ENCODE measurements at places on chromosomes 3 and 15. TPM values are rescaled to one million over a fixed set of nuclear protein-coding genes. Genes with fewer than 3 reads are reported as not detected.

- DNase-seq = no peak
These were observed 57.2 kb upstream of the TOPAZ1 start for GRCh38 chr3:44184319-44184953.

- no peak for DNase-seq
These were observed 53.6 kb upstream of the UBE2E1 start for GRCh38 chr3:23752126-23752525.

DNA sequence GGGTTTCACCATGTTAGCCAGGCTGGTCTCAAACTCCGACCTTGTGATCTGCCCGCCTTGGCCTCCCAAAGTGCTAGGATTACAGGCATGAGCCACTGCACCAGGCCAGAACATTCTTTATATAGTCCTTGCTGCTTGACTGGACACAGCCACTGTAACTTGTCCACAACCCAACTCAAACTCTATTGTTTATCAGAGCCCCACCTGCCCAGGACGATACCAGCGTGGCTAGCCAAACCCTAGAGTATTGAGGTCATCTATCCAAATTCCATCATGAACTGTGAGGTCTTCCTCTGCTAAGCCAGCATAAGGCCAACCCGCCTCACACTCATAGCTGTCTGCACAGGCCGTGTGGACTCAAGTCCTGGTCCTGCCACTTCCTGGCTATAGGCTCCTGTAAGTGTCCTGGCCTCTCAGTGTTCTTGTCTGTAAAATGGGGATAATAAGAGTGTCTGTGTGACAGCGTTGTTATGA lies 63.9 kb downstream of the DAPK2 start:
- no peak for DNase-seq

DNA sequence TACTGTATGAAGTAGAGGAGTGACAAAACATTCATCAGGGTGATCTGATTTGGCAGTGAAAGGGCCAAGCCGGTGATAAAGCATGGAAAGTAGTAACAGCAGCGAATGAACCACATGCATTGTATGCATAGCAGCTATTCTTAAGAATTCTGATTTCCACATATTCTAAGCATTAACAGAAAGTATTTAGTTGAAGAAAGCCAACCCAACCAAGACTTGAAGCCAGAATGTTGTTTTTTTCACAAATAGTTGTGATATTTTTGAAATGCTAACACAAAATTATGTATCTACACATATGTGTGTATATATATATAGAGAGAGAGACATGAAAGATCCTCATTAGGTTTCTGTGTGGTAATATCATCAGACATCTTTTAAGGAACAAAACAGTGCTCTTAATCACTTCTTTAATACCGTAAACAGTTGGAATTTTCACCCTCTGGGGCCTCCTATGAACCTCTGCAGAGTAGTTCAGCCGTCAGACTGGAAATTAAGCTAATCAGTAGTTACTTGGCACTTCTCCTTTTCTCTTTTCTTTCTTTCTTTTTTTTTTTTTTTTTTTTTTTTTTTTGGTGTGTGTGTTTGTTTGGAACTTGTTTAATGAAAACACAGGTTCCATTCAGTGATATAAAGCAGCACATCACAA lies 139.6 kb downstream of the CMSS1 start:
- DNase-seq = no peak

- DNase-seq = no peak
These were observed 60.7 kb downstream of the HHLA2 start for GRCh38 chr3:108357042-108357441.

DNA sequence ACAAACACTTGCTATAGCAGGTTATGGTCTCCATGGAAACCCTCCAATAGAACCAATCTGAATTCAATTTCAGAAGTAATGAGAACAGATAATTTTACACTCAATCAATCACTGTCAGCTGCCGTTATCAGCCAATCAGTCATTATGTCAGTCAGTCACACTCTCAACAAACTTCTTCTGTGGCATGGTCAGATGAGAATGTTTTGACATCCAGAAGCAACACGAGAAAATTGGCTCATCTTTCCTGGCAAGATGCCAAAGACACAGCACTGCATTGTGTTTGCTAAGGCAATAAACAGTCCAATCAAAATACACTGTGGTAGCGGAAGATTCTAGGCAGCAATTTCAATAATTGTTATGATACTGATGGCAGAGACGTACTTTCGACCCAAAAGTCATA lies 190.7 kb downstream of the RORA start:
- DNase-seq = no peak

GRCh38 chr3:183513046-183513706 lies 42.3 kb downstream of the KLHL6 start:
- DNase-seq = no peak

GRCh38 chr3:38655708-38656300 lies 6.3 kb upstream of the SCN5A start:
- no peak for DNase-seq

DNA sequence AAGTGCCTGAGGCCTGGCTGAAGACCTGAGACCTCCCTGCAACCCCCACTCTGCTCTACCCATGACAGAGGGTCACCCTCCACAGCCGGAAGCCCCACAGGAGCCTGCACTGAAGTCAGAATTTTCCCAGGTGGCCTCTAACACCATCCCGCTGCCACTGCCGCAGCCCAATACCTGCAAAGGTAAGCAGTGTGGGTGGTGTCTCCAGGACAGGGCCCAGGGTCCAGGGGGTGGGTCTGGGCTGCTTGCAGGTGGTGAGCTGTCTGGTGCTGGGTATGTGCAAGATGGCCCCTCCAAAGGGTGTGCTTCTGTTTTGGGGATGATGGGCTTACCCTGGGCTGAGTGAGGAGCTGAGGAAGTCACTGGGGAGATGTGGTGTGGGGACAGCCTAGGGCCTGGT lies 69.9 kb downstream of the FBLN2 start:
- DNase-seq = no peak

- DNase-seq = no peak
These were observed 20.9 kb downstream of the AMOTL2 start for GRCh38 chr3:134353171-134353825.

DNA sequence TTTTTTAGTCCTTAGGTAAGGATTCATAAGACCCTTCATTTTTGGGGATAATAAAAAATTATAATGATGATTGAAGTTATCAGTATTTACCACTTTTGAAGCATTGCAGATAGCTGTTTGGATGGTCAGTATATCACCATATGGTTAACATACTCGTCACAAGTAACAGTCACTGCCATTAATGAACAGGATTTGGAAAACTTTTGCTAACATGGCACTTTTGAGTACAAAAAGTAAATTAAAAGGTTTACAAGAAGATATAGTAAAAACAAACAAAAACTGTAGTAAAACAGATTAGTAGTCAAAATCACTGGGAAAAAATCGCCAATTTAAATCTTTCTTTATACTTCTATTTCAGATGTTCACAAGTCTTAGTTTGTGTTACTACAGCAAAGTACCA lies 37.8 kb upstream of the ST3GAL6 start:
- no peak for DNase-seq

GRCh38 chr3:72189339-72189738 lies 404.4 kb upstream of the PROK2 start:
- DNase-seq = no peak

DNA sequence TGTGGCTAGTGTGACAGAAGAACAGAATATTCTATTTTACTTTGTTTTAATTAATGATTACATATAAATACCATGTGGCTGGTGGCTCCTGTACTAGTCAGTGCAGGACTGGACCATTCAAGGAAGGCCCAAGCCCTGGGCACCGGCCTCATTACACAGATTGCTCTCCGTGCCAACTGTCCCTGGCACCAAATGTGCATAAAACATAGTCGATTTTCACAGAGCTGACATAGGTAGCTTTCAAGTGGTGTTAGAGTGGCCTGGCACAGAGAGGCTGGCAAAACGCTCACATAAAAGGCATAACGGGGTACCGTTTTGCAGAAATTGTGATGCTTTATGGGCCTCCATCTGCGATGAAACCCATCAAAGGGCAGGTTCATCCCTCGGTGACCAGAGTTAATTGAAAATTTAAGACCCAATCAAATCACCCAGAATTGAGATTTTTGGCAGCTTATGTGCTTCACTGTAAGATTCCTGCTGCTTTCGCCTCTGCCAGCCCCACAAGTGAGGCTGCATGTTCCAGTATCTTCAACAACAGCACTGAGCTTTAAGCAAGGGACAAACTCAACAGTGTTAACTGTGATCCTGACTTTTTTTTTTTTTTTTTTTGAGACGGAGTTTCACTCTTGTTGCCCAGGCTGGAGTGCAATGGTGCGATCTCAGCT lies 25.9 kb downstream of the RFTN1 start:
- no peak for DNase-seq

GRCh38 chr15:100337096-100338044 lies 4.4 kb downstream of the ADAMTS17 start:
- no peak for DNase-seq

- no peak for DNase-seq
These were observed 177.3 kb downstream of the GAP43 start for GRCh38 chr3:115800489-115801075.

GRCh38 chr3:103075282-103075681 lies 640.5 kb downstream of the ZPLD1 start:
- DNase-seq = no peak

GRCh38 chr15:50876989-50877360 lies 31.5 kb upstream of the AP4E1 start:
- peak; percentile 75 for DNase-seq

- no peak for DNase-seq
These were observed 613.3 kb upstream of the GOLIM4 start for GRCh38 chr3:168709073-168709472.

The ZPLD1 gene
- 0.46 TPM for polyA plus RNA-seq

The WDR76 gene
- 16.7 TPM for polyA plus RNA-seq

The ZNF774 gene
- polyA plus RNA-seq = 4.0 TPM

The C3orf49 gene
- polyA plus RNA-seq = 0.68 TPM

The FBXW12 gene
- polyA plus RNA-seq = 0.50 TPM

The STRIT1 gene
- 0.81 TPM for polyA plus RNA-seq

The PPM1M gene
- polyA plus RNA-seq = 17.9 TPM

The KLHL6 gene
- polyA plus RNA-seq = 1.2 TPM

The HYKK gene
- polyA plus RNA-seq = 9.8 TPM

The FANCD2 gene
- 22.6 TPM for polyA plus RNA-seq

The MGLL gene
- polyA plus RNA-seq = 23.7 TPM

The APOD gene
- 9.6 TPM for polyA plus RNA-seq

Data from renal cortex interstitium (tissue), 15 donors.